ENCODE measurements at places on chromosomes 4 and X.

DNA sequence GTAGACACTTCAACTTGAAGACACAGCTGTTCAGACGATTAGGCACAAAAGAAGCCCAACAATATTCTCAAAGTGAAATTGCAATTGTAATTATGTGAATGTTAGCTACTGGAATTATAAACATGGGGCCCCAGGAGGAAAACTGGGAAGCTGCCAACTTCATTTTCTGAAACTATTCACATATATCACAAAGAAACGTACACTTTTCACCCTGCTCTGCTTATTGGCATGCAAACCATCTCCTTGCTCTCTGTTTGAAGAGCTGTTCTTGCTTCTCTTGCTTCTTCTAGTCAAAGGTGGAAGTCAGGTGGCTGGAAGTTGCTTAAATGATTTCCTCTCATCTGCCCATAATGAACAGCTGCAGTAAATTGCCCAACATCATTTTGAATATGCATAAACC lies 320.1 kb downstream of the CFAP299 start:
- no peak for DNase-seq

DNA sequence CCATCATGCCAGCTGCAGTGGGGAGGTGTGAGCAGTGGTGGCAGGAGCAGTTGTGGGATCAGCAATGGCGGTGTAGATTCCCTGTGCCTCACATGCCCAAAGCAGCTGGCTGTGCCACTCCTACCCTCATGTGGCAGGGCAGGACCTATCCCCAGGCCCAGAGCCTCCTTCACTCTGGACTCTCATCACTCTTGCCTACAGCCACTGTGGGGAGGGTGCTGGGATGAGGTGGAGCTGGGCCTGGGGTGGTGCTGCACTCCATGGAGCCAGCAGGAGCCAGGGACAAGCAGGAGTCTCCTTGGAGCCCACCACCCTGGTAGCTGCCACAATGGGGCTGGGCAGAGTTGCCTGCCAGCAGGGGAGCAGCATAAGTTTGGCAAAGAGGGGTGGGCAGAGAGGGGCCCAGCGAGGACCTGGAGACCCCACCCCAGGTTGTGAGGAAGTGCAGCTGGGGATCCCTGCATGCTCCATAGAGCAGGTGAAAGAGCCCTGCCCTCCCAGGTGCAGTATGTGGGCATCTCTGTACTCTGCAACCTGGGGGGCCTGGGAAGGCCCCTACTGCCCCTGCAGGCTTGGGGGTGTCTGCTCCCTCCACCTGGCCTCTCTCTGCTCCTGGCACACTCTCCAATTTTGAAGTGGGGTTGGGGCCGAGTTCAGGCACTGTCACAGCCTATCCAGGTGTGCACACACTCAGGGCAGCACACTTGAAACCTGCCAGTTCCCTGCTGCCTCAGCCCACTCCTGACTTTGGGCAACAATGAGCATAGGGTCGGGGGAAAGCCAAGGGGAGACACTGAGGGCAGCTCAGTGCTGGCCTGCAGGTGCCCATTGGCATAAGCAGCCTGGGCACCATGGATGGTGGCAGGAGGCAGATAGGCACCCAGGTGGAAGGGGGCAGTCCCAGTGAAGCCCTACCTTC lies 74.0 kb upstream of the INTU start:
- DNase-seq: no peak

GRCh38 chr4:1380368-1381151 lies 25.7 kb downstream of the NKX1-1 start:
- DNase-seq: no peak

DNA sequence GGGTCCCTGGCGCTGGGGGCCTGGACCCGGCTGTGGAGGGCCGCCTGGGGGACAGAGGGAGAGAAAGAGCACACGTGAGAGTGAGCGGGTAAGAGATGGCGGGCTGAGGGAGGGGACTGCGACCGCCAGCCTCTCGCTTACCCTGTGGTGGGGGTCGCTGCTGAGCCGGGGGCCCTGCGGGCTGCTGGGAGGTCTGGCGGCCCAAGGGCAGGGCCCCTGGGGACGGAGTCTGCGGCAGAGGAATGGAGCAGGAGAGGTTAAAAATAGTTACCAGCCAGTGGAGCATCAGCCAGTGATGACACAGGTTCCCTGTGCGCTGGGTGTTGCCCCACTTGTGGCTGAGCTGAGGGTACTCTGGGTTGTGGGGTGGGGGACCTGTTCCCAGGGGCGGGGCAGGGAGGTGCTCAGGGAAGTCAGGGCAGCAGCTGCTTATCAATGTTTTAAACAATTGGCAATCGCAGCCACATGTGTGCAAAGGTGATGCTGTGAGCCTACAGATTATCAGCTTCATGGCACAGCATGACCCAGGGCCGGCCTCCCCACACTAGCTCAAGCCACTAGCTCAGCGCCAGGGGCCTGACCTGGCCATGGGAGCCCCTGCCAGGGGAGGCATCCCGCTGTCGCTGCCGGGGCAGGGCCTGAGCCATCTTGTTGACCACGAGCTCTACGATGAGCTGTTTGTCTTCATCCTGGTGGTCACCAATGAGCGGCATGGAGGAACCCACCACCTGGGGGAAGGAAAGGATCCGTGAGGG lies 7.5 kb upstream of the TIMP1 start:
- no peak for DNase-seq

DNA sequence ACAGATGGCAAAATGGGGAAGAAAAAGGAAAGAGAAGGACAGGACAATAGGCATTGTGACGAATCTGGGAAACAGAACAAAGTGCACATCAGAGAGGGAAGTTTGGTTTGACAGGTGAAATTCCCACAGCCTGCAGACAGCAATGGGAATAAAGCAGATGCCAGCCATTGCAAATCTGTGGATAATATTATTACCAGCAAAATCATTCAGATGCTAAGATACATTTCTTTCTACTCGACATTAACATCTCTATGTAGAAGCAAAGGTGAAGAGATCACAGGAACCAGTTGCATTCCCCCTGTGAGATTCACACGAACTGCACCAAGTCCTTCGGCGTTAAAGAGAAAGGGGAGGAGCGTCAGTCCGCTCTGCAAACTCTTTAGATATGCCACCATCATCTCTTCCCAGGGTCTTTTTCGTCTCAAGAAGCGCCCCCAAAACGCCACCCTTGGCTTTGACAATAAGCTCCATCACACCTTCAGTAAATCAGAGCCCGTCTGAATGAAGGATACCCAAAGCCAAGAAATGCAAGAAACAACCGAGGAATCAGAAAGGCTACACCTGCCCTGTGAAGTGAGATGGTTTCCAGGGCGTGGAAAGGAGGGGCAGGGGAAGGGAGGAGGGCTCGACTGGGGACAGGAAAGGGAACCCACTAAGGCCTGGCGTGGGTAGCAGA lies 1.9 kb downstream of the NEUROG2 start:
- DNase-seq: no peak

DNA sequence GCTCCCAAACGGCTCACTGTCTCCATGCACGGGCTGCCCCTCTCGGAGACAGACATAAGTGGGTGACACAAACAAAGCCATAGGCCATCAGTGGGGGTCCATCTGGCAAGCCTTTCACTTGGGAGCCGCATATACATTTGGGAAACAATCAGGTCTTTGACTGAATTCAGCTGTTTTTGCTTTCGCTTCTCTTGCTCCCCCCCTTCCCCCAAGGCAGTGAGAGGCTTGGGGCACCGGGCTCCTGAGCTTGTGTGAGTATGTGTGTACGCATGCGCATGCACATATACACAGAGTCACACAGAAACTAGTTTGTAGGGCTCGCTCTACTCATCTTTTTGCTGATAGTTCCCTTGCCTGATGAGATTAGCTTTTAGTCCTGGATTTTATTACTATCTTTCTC lies 284.4 kb downstream of the AFF2 start:
- no peak for DNase-seq

DNA sequence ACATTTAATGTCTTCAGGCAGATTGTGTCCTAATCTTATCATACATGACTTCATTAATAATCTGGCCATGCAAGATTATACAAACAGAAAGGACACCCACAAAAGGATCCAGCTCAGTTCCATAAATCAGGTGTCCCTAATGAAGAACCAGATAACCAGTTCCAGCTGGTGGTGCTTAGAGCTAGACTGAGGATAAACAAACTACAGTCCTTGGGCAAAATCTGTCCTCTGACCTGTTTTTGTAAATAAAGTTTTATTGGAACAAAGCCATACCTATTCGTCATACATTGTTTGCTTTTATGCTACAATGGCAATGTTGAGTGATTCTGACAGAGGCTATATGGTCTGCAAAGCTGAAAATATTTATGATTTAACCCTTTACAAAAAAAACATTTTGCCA lies 199.5 kb downstream of the MID1IP1 start:
- DNase-seq: no peak

Data from OCI-M1 (cell line).